Activated effector memory CD4-positive, alpha-beta T cell treated with Interleukin-2 at 50 U/mL for 16 hours (primary cell): ENCODE measurements at places on chromosomes 7 and 10.

GRCh38 chr7:50502001-50502684 lies 52.0 kb upstream of the FIGNL1 start:
- no peak for DNase-seq

DNA sequence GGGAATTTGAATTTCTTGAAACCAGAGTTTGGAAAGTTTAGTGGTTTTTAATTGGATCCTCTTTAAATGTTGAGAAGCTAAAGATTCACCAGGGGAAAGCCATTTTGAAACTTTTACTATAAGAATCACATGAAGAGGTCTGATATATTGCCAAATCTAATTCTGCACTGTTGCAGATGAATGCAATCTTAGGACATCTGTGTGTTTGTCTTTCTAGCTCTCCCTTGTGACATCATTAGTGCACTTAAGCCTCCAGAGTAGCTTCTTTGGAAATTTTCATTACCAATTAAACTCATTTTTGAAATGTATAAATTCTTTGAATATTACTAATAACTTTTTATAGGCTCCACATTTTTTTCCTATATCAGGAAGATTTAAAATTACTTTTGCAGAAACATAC lies 160.2 kb downstream of the BICC1 start:
- DNase-seq, result no peak

DNA sequence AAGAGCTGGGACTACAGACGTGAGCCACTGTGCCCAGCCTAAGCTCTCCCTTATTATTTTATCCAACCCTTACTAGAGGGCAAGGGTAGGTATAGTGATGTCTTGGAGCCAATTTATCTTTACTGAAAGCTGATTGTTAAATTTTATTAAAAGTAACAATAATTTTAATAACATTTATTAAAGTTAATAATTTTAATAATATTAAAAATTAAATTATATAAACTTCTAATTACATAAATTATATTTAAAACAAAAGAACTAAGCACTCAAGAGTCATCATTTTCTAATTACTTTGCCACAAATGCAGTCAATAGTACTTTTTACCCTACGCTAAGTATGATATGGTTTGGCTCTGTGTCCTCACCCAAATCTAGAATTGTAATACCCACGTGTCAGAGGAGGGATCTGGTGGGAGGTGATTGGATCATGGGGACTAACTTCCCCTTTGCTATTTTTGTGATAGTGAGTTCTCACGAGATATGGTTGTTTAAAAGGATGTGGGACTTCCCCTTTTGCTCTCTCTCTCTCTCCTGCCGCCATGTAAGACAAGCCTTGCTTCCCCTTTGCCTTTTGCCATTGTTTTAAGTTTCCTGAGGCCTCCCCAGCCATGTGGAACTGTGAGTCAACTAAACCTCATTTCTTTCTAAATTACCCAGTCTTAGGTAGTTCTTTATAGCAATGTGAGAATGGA lies 58.4 kb upstream of the ETV1 start:
- DNase-seq, result no peak

DNA sequence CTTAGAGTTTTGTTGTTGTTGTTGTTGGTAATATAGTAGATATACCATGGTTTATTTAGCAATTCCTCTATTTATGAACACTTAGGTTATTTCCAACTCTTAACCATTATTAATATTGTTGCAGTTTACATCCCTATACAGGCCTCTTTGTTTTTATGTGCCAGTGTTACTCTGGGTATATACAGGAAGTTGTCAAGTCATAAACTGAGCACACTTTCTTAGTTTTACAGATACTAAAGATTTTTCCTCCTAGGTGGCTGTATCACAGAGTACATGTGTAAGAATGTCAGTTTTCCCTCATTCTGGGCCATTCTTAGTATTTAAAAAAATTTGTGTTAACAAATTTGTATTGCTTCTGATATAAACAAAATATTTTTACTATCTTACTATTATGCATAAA lies 128.4 kb downstream of the ARL4A start:
- no peak for DNase-seq

DNA sequence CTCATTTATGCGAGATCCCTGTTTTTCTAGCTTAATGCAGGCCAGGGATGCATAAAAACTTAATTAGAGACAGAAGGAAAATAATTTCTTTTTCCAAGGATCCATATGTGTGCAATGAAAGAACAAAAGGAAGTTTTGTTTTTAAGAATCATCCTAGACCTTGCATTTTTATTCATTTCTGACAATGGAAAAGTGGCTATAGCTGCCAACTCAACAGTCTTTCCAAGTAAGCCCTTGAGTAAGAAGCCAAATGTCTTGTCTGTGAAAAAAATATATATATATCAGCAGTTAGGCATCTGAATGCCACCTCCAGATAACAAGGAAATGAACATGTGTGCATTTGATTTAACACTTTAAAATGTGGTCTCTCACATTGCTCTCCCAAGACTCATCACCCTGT lies 1397.6 kb downstream of the GATA3 start:
- DNase-seq, result no peak

DNA sequence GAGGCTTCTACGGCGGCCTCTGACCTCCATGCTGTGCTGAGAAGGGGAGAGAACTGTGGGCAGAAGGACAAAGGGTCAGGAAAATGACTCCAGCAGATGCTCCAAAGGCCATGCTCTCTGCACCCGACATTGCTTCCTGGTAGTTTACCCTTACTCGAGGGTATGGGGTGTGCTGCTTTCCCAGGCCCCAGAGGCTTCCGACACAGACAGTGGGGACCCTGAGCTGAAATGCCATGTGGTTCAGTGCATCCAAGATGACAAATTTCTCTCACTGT lies 130.9 kb downstream of the PTPN20 start:
- DNase-seq, result no peak

- DNase-seq, result no peak
Measured at GRCh38 chr7:4607311-4607729, 74.8 kb upstream of the FOXK1 start.
